ENCODE measurements at places on chromosomes 16 and 17.

DNA sequence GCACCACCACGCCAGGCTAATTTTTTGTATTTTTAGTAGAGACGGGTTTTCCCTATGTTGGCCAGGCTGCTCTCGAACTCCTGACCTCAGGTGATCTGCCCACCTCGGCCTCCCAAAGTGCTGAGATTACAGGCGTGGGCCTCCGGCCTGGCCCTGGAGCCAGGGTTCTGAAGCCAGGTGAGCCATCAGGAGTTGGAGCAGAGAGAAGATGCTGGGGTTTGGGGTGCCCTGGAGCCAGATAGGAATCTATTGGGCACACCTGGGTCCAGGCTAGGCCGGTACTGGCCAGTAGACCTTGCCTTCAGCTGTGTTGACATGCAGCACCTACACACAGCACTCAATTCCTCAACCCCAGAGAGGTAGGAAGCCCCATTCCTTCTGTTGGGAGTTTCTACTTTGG is 5.4 kb upstream of the CD300A start:
- no peak for DNase-seq

- no peak for DNase-seq
Measured at GRCh38 chr16:68284847-68285246, 20.5 kb downstream of the SLC7A6 start.

- no peak for DNase-seq
Measured at GRCh38 chr16:13835387-13835786, 84.6 kb upstream of the ERCC4 start.

- no peak for DNase-seq
Measured at GRCh38 chr16:19227643-19228042, 57.9 kb upstream of the CLEC19A start.

DNA sequence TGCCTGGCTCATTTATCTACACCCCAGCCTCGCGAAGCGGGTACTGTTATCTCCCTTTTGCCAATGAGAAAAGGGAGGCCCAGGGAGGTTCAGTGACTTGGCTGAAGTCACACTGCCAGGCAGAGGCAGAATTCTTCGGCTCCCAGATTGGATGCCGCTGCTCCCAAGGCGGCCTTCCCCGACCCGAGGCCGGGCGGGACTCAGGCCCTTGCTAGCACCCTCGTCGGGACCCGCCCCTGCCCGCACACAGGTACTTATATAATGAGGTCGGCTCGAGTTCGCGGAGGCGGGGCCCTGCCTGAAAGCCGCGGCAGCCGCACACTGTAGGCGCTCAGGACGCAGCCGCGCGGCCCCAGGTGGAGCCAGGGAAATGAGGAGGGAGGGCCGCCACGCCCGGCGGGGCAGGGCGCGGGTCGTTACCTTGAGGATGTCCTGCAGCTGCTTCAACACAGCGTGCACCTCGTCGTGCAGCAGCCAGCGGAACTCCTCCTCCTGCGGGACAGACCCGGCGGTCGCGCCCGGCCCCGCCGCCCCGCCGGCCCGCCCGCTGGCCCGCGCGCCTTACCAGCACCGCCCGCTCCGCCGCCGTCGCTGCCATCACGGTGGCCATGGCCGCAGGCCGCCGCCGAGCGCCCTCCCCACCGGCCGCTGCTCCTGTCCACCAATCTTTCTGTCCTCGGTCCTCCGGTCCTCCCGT is at the start of gene ROGDI:
Gene ROGDI (minus strand): TSS at position 672 of the 697 bp plus-strand sequence. CDS start 62 bp downstream, at position 610.
- DNase-seq, result peak; percentile 31

GRCh38 chr16:66964049-66964448 is 3.0 kb downstream of the CES3 start:
- no peak for DNase-seq

GRCh38 chr16:66740010-66740409 is 11.4 kb downstream of the DYNC1LI2 start:
- no peak for DNase-seq

Data from activated CD8-positive, alpha-beta memory T cell treated with anti-CD3 and anti-CD28 coated beads for 48 hours (primary cell).